ENCODE measurements at places on chromosomes 11 and 22.
A peak's percentile ranks its signal among the peaks of the same experiment; 100 is the strongest.

DNA sequence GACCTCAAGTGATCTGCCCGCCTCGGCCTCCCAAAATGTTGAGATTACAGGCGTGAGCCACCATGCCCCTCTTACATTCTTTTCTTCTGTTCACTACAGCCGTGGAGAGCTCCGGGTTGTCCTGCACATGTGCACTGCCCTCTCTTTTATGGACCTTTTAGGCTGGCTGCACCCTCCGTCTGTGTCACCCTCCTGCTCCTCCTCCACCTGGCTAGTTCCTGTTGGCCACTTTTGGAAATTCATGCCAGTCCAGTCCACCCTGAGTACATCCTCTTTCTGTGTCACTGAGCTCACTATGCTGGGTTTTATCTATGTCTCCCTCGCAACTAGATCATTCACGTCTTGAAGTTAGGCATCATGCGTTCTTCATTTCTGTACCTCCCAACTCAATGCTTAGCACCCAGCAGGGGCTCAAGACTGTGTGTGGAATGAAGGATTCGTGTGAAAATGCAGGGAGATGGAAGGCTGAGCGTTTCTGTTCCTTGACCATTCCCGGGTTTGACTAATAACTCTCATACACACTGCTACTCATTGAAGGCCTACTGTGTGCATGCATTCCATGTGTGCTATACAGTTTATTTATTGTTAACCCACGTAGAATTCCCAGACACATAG lies 60.6 kb downstream of the PTPRJ start:
- DNase-seq, result no peak

GRCh38 chr11:120023120-120023519 lies 114.8 kb downstream of the TRIM29 start:
- DNase-seq, result no peak

DNA sequence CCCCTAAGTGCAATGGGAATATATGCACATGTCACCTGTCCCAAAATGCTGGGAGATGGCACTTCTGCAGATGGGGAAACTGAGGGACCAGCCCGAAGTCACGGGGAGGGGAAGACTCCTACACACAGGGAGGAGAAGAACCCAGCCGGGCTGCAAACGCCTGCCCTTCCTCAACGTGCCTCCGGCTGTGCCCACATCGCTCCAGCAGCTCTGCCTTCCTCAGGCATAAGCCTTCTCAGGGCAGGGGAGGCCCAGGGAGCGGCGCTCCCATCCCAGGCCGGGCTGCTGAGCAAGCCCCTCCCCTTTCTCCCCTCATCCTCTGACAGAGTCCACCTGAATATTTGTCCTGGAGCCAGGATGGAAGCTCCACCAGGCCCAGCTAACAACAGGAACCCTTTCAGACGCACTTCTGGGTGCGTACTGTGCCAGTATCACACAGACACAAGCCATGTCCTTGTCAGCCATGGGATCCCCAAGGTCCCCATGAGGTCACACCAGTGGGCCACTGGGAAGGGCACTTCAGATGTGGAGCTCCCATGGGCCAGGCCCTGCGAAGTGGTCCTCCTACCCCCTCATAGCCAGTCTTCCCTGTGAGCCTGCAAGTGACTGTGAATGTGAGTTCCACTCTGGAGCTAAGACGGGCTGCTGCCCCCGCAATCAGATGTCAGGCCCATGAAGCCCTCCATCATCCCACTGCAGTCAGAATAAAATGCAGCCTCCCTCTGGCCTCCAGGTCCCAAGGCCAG lies 2.5 kb upstream of the CD81 start:
- DNase-seq, result no peak

GRCh38 chr22:50531546-50531961 lies 1.7 kb upstream of the TYMP start:
- DNase-seq, result peak; percentile 78

GRCh38 chr11:123122341-123122740 lies 60.4 kb upstream of the HSPA8 start:
- peak; percentile 59 for DNase-seq

- DNase-seq, result no peak
Measured at GRCh38 chr11:117583063-117583801, 213.8 kb downstream of the DSCAML1 start.

GRCh38 chr11:72343006-72343756 lies 91.2 kb downstream of the CLPB start:
- no peak for DNase-seq
